ENCODE measurements at places on chromosomes 1 and 21.

GRCh38 chr1:243246916-243247315, 8.2 kb downstream of the CEP170 start:
- no peak for DNase-seq

GRCh38 chr21:32957545-32957944, 68.2 kb upstream of the OLIG2 start:
- no peak for DNase-seq

DNA sequence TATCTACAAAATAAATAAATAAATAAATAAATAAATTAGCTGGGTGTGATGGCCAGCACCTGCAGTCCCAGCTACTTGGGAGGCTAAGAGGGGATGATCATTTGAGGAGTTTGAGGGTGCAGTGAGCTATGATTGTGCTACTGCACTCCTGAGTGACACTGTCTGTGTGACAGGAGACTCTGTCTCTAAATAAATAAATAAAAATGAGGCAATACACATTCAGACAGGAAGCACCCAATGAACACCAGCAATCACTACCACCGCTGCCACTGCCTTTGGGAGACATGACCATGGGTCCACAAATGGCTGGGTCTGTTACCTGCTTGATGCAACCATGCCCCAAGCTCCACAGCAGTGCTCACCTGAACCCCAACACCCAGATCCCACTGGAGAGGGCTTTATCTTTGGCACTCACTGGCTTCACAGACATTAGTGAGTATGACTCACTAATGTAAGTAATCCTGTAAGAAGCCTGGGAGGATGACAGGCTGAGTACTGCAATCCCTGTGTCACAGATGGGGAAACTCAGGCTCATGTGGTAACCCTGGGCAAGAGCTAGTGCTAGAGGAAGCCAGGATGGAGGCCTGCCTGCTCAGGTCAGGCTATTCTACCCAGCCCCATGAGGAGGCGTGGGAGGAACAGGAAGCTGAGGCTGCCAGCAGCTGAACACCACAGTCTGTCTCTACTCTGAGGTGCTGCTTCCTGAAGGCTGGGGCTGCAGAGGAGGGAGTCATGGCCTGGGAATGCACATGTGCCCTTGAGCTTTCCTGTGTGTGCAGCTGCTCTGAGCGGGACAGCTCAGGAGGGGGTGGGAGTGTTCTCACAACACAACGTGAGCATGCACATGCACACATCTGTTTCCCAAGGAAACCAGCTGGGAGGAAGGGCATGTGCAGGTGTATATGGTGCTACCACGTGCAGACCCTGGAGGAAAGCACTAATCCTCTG, 43.0 kb downstream of the SLC9A1 start:
- peak; percentile 80 for DNase-seq

DNA sequence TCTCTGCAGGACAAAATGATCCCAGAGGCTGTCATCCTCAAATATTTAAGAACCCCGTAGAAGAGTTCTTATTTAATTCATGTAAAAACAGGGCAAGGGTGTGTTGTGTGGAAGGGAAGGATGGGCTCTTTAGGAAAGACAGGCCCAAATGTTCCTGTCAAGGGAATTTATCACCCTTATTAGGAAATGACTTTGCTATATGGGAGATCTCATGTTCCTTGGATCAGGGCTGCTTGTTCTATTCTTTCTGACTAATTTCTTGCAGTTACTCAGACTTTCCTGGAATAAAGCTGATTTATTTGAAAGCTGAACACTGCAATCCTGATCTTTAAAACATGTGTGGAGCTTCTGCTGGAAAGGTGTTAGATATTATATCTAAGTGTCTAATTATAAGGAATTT, 72.8 kb downstream of the SELENOF start:
- DNase-seq = no peak

- no peak for DNase-seq
Observed at GRCh38 chr1:62922006-62922405, 138.1 kb downstream of the ATG4C start.

DNA sequence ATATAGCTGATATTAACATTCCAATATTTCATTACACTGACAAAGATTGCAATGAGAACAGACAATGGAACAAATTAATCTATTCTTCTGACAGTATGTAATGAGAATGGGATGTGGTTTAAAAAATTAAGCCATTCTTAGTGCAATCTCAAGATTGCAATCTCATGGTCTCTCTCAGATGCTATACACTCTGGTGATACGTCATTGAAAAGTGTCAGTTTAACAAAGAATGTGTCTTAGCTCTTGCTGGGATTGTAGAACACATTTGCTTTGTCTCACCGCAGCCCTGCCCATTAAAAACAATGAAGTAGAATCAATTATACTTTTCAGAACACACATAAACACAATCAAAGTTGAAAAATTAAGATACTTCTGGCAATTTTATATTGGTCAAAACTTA, 55.2 kb downstream of the LRRC53 start:
- no peak for DNase-seq

GRCh38 chr1:187338762-187339412, 510.1 kb downstream of the PLA2G4A start:
- DNase-seq = no peak

- peak; percentile 52 for DNase-seq
Observed at GRCh38 chr1:207848234-207848633, 62.7 kb downstream of the CD34 start.

- no peak for DNase-seq
Observed at GRCh38 chr1:233570706-233571105, 43.2 kb upstream of the KCNK1 start.

- DNase-seq = no peak
Observed at GRCh38 chr1:79667848-79668696, 661.5 kb upstream of the ADGRL4 start.

DNA sequence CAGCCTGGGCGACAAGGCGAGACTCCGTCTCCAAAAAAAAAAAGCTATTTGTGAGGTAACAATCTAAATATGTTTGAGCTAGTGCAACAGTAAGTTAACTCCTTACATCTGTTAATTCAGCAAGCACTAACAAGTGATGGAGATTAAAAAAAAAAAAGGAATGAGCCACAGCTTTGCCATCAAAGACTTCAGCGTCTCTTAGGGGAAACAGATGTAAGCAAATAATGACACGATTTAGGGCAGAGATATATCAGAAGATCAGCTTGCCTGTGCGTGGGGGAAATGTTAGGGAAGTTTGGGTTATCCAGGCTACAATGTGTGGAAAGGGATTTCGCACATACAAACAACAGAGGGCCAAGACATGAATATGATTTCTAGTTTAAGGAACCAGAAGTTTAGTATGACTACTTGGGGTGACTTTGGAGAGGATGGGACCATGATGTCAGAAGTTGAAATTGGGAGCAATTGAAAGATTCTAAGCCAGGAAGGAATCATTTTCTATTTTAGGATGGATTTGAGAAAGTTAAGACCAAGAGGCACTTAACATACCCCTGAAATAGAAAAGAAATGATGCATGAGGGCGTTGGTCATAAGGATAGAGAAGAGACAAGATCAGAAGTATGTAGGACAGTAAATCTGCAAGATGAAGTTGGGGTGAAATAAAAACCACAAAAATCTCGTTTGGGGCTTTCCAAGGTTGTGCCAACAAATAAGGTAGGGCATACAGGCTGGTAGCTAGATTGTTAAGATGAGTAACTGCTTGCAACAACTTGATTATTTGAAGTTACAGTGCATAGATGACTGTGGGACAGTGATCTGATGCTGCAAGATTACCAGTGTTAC, 2.4 kb upstream of the BRWD1 start:
- no peak for DNase-seq

DNA sequence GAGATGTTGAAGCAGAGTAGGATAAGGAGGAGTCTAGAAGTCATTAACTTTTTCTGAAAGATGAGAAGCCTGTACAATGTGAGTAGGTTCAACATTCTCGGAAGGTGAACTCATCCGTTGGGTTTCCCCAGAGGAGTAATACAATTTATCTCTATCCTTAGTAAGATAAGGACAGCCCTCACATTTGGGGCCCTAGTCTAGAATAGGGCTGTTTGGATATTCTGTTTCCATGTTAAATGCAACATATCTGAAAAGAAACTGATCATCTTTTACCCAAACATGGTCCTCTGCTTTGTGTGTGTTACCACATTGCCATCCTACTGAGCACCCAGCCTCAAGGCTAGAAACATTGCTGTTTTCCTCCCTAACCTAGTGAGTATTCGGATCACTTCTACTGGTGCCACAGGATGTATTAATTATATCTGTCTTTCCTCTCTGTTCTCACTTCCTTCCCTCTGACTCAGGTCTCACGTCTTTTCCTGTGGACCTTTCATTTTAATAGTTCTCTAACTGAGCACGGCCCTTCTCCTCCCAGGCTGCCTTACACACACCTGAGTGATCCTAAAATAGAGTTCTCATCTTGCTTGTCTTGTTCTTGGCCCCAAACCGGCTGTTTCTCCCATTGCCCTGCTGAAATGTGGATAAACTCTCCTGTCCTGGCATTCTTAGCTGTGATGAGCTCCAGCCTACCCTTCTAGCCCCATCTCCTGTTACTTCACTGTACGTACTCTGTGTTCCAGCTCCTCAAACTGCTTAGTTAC, 91.7 kb downstream of the CDC14A start:
- DNase-seq = peak; percentile 21

DNA sequence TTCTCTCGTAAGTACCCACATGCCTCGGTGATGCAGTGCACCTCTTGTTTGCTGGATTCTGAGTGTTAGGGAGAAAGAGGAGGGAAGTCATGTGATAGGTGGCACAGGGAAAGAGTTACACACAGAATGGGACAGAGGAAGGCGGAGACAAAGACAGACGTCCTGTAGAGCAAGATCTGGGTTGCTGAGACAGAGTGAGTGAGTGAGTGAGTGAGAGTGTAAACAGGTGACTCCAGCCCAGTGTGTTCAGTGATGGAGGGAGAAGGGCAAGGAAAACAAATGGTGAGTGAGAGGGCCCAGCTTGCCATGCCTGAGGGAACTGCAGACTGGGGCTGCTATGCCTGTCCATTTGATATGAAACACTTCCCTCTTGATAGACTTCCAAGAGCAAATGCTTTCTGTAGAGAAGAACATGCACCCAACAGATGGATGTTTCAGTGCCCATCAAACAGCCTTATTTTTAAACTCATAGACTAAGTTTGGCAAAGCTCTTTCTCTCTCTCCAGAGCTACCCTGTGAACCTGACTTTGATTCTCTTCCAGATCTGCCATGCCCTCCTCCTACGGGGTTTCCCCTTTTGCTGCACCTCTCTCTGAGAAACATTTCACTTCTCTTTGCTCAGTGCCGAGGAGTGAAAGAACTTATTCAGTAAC, 209.9 kb upstream of the COA6 start:
- no peak for DNase-seq

- no peak for DNase-seq
Observed at GRCh38 chr1:71464016-71464415, 383.2 kb upstream of the ZRANB2 start.

- DNase-seq = no peak
Observed at GRCh38 chr1:180527101-180527669, 24.8 kb upstream of the ACBD6 start.

DNA sequence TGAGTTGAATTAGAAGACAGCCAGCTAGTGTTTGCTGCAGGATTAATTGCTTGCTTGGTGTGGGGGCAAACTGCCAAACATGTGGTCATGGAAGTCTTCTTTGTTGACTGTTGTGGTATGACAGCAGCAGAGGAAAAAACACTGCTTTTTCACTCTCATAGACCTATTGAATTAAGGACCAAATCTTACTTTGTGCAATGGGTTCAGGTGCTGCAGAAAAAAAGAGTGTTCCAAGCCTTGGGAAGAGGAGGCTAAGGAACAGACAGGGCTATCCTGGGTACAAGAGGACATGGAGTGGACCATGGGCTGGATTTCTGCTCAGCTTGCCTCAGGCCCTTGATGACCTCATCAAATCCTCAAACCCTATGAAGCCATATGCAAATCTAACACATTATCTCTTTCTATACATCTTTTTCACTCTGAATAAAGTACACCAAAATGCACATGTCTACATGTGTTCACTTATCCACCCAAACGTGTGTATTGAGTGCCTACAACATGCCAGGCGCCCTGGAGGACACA, 61.5 kb downstream of the SIPA1L2 start:
- no peak for DNase-seq

GRCh38 chr1:180116964-180117763, 37.5 kb upstream of the QSOX1 start:
- DNase-seq = no peak

DNA sequence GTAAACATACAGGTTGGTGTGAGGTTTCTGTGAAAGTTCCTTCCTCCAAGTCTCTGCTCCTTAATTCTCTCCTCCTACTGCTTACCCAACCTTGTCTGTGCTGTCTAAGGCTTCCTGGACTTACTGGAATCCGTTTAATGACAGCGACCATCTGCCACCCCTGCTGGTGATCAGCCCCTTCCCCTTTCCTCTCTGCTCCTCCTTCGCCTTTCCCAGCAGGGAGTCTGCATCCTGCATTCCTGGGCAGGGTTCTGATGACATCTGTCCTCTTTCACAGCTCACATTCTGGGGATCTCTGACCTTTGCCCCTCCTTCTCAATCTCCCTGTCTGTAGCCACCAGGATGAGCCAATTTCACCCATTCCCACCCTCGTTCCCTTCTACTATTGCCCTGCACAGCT, 66.5 kb downstream of the KIRREL1 start:
- DNase-seq = no peak

DNA sequence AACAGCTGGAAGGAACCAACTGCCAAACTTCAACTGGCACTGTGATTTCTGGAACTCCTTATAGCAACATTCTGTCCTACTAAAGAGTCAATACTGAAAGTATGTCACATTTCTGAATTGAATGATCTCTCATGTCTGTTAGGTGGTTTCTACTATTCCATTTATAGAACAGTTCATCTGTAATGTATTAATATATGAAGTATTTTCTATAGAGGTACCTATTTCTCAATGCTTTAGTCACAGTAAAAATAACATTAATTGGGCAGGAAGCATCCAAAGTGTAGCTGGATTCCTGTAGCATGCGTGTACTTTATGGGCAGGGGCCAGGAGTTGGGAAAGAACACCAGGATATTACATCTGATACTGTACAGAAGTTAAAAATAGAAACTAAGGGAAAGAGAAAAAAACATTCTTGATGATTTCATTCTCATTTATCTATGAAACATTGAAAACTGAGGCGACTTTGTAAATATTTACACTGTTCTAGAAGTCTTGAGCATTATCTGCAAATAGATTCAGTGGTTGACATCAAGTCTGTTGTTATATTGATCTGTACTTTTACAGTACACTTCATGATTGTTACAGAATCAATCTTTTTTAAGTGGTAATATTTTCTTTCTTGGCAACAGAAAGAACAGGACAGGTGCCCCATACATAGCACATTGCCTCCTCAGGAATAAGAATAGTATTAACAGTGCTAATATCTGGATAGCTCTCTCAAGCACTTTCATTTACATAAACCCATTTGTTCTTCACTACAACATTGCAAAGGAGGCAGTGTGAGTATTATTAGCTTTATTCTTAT, 6.2 kb upstream of the ZNF281 start:
- DNase-seq = no peak
